ENCODE measurements at places on chromosomes 3 and 15.

- DNase-seq: no peak
Observed at GRCh38 chr3:169929830-169930519, 18.6 kb downstream of the SAMD7 start.

DNA sequence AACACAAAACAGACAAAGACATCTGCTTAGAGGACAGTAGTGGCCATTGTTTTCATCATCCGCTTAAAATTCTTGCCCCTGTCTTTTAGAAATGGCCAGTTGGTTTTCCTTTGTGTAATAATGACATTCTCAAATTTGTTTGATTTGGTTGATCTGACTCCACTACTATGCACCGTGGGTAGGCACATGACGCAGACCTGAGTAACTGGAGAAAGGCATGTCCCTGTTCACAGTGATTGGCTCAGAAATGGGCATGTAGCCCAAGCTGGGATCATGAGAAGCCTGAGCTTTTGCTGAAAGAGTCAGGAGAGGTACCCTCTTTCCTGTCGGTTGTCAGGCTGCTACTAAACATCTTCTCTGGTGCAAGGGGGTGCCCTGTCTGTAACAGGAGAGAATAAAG lies 36.6 kb upstream of the MAGI1 start:
- no peak for DNase-seq

GRCh38 chr3:111691293-111691909 lies 96.3 kb upstream of the ZBED2 start:
- no peak for DNase-seq

DNA sequence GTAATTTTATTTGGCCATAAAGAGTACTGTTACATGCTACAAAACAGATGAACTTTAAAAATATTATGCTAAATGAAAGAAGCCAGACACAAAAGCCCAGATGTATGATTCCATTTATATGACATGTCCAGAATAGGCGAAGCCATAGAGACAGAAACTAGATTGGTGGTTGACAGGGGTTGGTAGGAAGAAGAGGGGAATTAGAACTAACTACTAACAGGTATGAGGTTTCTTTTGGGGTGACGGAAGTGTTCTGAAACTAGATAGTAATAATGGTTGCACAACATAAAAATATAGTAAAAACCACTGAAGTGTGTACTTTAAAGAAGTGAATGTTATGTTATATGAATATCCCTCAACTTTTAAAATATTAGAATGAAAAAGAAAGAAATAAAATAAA lies 66.1 kb downstream of the GBE1 start:
- DNase-seq: no peak

DNA sequence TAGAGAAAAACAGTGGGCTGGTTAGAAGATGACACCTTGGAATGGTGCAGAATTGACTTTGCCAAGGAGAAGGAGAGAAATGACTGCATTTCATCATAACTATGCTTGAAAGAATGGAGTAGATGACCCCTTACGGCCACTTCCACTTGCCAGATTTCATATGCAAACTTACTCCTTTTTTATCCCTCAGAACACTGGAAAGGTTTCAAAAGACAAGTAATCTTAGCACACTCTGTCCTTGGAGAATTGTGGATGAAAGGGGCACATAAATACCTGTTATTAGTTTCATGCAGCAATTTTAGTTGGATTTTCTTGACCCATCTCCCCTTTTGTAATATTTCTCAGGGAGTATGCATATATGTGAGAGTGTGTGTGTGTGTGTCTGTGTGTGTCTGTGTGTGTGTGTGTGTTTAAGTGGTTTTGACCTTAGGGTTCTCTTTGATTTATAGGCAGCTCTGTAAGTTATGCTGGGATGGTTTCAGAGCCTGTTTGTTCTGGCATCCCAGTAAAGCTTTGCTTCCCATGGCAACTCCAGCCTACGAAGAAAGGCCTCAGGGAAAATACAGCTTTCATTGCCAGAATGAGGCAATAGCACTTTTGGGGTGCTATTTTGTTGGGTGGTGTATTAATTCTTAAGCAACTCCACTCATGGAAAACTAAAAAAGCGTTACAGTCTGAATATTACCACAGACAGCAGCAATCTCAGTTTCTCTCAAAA lies 122.2 kb upstream of the TP63 start:
- no peak for DNase-seq

All from stimulated activated CD8-positive, alpha-beta memory T cell treated with anti-CD3 and anti-CD28 coated beads, Interleukin-15, amount 100 ng/mL, for 48 hours (primary cell).